ENCODE measurements at places on chromosomes 1 and 21. TPM values are rescaled to one million over a fixed set of nuclear protein-coding genes. Genes with fewer than 3 reads are reported as not detected.

The CD48 gene
- total RNA-seq = under 0.01 TPM

The LRRN2 gene
- total RNA-seq = under 0.01 TPM

The CCDC24 gene
- total RNA-seq = 5.9 TPM

The KCND3 gene
- total RNA-seq = 0.25 TPM

The NR5A2 gene
- not detected for total RNA-seq

The TMEM167B gene
- total RNA-seq = 24.0 TPM

The KRTAP19-1 gene
- not detected for total RNA-seq

The IGSF21 gene
- total RNA-seq = not detected

The PPIAL4G gene
- not detected for total RNA-seq

The PDIK1L gene
- 6.9 TPM for total RNA-seq

The HS2ST1 gene
- total RNA-seq = 29.2 TPM

The KCNE1 gene
- 0.12 TPM for total RNA-seq

The WDR64 gene
- total RNA-seq = not detected

All from uterine smooth muscle cell (primary cell).